Esophagus squamous epithelium (tissue), 5 donors: ENCODE measurements at places on chromosomes 7 and 10.

DNA sequence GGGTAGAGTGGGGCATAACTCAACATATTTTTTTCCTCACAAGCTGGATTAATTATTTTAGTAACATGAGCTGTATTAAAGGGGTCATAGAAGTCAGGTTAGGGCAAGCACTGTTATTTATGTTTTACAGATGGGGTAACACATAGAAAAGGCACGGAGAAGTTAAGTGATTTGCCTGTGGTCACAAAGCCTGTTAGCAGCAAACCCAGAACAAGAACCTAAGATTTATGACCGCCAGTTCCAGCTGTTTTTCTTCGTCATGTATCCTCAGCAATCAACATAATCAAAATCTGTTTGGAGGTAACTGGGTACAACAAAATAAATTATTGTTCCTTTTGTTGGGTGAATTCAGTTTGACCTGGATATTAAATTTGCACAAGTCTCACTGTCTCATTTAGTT lies 57.2 kb upstream of the BET1 start:
- no peak for DNase-seq

GRCh38 chr10:5897504-5897903 lies 7.5 kb downstream of the FBH1 start:
- no peak for DNase-seq

DNA sequence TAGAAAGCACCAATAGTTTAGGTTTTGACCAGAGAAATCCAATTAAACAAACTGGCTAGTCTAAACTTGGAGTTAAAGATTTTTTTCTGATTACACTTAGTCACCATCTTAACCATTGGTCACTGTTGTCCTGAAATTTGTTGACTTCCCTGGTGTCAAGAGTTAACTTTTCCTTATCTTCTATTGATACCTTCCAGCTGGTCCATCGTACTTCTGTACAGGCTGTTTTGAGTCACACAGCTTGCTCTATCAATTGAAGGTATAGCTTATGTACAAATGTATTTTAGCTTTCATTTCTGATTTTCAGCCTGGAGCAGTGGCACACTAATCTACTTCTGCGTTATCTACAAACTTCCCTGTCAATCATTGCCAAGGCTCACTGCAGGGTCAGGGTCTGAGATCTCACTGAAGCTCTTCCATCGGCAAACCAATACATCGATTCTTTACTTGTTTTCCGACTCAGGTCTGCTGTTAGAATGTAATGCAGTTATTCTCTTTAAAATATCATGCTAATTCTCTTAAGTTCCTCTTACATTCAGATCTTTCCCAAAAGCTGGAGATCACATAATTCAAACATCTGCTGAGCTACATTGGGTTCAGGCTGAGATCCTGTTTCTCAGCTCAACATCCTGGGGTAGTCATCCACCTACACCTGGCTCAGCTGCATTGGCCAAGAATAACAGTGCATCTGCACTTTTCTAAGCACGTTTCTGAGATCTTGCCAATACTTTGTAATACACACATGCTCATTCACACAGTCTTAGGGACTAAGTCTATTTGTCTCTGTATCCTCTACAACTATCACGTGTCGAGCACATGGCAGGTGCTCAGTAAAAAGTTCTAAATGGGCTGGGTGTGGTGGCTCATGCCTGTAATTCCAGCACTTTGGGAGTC lies 11.3 kb downstream of the MRPS33 start:
- no peak for DNase-seq

DNA sequence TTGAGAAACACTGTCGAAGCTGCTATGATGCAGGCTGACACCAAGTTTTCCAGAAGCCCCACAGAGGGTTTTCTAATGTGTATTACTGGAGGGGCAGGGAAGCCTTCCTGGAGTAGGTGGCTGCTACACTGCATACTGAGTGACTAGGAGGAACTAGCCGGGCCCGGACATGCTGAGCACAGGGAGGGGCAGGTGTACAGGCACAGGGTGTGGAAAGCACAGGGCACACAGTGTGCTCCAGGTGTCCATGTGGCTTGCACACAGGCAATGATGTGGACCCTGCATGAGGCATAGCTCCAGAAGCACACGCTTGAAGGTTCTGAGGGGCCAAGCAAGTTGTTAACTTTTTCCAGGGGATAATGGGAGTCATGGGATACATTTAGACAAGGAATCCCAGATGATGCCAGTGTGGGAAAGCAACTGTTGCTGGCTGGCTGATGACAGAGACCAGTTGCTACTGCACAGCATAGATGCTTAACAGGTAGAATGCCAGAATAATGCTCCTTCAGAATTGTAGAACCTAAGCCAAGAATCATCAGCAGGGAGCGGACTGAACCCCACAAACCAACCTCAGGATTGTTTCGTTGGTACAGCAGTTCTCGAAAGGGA lies 14.6 kb downstream of the DHX32 start:
- no peak for DNase-seq

- DNase-seq: no peak
These were observed 258.8 kb downstream of the PHF14 start for GRCh38 chr7:11232462-11232861.

DNA sequence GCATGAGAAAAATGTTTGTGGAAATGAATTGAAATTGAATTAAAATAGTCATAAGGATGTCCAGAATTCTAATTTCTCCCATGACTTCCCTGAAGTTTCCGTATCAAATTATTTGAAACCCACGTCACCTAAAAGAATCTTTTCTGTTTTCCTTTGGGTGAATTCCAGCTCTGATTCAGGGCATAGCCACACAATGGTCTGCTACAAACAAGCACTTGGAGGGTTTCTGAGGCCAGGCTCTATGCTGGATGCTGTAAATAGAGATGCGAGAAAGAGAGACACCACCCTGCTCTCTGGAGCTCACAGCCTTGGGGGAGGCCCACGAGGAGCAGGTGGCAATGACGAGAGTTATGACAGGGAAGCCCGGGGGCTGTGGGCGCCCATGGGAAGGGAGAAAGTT lies 33.6 kb downstream of the GHRHR start:
- DNase-seq: no peak

- peak; percentile 82 for DNase-seq
These were observed at the start of gene UPF2 for GRCh38 chr10:12042797-12043651. Gene UPF2 (minus strand): TSS chr10:12042809. CDS start chr10:12035423, 7,386 bp downstream.
